ENCODE measurements at places on chromosomes 2 and 18.

DNA sequence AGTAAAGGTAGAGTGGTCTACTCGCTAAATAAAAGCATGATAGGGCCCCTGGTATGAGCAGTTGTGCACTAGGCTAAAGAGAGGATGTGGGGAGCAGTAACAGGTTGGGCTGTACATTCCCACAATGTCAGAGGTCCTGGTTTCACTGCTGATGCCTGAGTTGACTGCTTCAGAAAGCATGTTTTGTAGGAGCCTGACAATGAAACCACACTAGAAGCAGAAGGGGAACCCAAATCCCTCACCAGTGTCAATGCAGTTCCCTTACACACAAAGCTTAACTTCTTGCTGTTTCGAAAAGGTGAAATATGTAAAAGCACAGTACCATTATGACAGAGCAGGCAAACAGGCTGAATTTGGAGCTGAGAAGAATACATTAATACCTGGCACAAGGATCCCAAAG is 291.7 kb upstream of the KYNU start:
- DNase-seq = no peak

- no peak for DNase-seq
Measured at GRCh38 chr2:144343145-144343544, 176.8 kb downstream of the ZEB2 start.

GRCh38 chr2:105575499-105576025 is 169.2 kb upstream of the NCK2 start:
- DNase-seq = no peak

DNA sequence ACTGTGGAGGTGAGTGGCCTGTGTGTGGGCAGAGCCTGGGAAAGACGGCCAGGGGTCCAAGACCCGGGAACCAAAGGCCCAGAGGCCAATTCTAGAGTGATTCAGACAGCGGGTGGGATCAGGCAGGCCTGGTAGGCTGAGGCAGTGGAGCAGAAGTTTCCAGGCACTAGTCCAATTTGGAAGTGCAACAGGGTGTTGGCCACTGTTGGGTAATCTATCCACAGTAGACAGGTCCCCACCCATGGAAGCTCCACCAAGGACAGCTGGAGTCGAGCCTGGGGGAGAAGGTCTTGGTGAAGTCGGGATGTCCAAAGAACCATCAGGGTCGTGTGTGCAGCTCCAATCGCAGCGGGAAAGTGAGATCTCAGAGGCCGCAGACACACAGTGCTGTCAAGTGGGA is 125.8 kb upstream of the COPS8 start:
- DNase-seq = no peak

DNA sequence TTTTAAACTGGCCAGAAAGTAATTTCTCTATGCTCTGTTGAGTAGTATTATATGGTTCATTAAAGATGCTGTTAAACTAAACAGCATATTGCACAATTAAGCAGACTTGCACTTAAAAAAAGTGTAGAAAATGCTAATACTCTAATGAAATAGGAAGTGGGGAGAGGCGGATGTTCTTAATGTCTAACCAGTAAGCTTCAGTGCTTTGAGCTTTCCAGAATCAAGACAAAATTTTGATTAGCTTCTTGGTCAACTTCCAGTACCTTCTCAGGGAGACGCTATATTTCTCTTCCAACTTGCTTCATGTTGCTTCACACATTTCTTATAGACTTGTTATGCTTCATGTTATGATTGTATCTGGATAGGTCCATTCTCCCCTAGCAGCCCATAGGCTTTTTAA is 89.1 kb downstream of the MAP2 start:
- DNase-seq = no peak

- no peak for DNase-seq
Measured at GRCh38 chr18:10899481-10899880, 249.9 kb downstream of the PIEZO2 start.

GRCh38 chr2:108586631-108587030 is 52.4 kb downstream of the LIMS1 start:
- no peak for DNase-seq

- no peak for DNase-seq
Measured at GRCh38 chr2:135657806-135658582, 83.7 kb upstream of the UBXN4 start.

GRCh38 chr18:80033181-80034067 is 810 bp upstream of the RBFA start:
- DNase-seq = peak; percentile 14

DNA sequence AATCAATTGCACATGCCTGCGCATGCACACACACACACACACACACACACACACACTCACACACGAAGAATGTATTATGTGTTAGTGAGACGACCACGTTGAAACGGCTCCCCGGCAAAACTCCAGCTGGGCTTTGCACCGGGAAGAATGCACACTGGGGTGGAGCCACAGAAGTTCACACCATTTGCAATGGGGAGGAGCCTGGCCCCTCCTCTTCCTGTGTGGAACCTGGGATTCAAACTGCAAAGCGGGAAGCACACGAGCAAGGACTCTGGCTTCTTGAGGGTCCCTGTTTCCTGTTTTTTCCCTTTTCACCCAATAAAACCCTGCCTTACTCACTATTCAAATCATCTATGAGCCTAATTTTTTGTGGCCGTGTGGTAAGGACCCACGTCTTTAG is 304.0 kb upstream of the TMEFF2 start:
- no peak for DNase-seq

DNA sequence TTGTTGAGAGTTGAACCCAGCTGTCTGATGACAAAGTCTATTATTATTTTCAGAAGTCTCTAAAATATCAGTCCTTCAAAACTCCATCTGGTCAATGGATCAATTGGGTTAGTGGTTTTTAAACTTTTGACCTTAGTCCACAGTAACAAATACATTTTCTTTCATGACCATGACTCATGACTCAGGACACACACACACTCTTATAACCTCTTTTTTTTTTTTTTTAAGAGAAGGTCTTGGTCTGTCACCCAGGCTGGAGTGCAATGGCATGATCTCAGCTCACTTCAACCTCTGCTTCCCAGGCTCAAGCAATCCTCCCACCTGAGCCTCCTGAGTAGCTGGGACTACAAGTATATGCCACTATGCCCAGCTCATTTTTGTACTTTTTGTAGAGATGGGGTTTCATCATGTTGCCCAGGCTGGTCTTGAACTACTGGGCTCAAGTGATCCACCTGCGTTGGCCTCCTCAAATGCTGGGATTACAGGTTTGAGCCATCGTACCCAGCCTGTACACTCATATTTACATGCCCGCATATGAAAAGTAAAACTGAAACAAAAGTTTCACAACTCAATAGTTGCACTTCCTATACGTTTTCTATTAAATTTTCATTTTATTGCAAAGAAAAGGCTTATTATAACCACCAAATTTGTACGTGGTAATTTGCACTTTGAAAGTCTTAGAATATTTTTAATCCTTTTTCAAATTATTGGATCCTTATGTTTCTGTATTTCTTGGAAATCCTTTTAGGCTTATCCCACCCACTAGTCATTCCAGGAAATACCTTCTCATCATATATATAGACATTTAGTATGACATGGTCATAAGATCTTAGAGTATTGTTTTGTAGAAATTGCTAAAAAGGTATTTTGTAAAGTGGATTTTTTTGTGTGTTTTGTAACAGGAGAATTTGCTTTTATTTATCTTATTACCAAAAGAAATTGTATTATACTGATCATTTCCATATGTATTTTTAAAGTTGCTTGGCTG is 199.0 kb downstream of the LPIN1 start:
- no peak for DNase-seq

- DNase-seq = no peak
Measured at GRCh38 chr2:197306696-197307040, 3.9 kb downstream of the ANKRD44 start.

DNA sequence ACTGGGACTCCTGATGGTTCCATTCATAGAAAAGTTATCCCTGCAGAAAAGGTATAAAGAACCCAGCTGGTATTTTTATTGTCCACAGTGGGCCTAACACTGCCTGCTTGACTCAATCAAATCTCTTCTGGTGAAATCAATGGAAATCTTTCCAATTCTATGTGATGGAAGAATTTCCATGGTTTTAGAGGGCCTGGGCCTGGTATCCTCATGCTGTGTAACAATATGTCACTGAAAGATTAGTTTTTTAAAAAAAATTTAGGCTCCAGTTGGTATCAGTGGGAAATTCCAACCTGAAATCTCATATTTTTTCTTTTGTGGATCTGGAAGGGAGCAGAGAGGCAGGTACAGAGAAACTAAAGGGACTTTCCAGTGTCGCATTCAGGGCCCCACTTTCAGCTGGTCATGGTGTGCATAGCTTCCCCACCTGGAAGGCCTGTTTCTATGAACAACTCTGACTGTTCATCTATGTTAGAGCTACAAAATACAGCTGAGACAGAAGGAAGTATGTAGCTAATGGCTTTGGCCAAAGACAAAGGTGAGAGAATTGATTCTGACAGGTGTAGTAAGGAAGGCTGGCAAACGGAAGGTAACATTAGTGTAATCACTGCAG is 20.9 kb downstream of the NEB start:
- no peak for DNase-seq

DNA sequence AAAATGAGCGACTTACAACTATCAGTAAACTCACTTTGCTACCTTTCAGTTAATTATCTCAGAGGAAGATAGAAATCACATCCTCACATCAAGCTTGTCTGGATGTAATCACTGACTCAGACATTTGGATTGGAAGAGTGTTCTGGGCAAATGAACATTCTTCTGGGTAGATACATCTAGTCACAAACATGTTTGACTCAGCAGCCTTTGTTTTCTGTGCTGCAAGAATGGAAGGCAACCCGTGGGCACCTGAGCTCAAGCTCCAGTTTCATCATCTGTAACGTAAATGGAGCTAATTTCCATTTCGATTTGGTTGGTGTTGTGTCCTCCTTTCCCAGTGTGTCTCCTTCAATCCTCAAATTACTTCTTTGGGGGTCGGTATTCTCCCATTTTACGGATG is 58.5 kb downstream of the ACAA2 start:
- DNase-seq = no peak

- no peak for DNase-seq
Measured at GRCh38 chr2:78431241-78431640, 594.3 kb upstream of the REG3G start.

GRCh38 chr2:7752291-7752690 is 835.1 kb downstream of the RNF144A start:
- no peak for DNase-seq

- no peak for DNase-seq
Measured at GRCh38 chr2:130728549-130729316, at the start of gene GPR148. GPR148 (plus strand) TSS chr2:130729070; CDS start chr2:130729152, 82 bp downstream.

DNA sequence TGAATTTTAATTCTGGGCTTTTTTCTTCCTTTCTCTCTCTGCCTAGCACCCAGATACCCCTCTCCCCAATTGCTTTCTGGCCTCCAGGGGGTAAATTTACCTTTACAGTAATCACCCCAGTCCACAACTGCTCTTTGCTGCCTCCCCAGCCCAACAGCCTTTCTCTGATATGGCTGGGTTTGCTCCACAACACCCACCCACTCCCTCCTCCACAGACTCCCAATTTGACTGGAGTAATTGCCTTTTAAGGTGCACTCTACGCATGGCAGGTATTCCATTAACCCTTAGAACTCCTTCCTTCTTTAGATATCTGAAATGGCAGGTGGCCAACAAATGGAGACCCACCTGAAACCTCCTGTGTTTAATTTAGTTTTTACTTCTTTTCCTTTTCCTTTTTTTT is 3.6 kb downstream of the CELF4 start:
- no peak for DNase-seq

DNA sequence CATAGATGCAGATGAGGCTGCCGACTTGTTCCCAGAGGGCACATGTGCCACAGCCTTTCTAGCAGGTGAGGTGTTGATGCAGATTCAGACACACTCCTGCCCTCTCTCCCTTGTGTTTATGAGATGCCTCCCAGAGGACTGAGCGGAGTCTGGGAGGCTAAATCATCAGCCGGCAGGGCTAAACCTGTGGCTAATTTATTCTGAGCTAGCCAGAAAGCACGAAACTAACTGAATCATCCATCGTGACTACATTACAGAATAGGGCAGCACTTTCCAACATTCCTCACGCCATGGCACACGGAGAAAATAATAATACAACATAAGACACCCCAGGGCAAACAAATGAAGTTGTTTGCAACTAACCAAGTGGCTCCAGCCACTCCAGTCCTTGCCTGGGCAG is 101.7 kb upstream of the FZD7 start:
- DNase-seq = peak; percentile 57

GRCh38 chr2:46942143-46942526 is 26.5 kb upstream of the MCFD2 start:
- DNase-seq = no peak

DNA sequence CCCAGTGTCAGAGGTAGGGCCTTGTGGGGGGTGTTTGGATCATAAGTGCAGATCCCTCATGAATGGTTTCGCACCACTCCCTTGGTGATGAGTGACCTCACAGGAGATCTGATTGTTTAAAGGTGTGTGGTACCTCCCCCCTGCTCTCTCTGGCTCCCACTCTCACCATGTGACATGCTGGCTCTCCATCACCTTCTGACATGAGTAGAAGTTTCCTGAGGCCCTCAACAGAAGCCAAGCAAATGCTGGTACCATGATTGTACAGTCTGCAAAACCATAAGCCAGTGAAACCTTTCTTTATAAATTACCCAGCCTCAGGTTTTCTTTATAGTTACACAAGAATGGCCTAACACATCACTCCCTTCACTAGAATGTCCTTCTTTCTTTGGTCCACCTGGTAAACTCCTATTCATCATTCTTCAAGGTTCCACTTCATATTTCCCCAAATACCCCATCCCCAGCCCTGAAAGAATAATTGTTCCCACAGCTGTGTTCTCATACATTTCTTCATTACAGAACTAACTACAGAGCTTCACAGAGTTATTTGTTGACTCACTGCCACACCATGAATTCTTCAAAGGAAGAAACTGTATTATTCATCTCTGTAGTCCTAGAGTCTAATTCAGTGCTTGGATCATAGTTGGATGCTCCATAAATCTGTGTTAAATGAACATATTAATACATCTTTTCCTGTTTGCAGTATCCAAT is 81.2 kb upstream of the STK17B start:
- DNase-seq = no peak

- no peak for DNase-seq
Measured at GRCh38 chr2:109272461-109272860, 143.5 kb downstream of the SH3RF3 start.

- no peak for DNase-seq
Measured at GRCh38 chr2:152822676-152823075, 104.3 kb downstream of the ARL6IP6 start.

DNA sequence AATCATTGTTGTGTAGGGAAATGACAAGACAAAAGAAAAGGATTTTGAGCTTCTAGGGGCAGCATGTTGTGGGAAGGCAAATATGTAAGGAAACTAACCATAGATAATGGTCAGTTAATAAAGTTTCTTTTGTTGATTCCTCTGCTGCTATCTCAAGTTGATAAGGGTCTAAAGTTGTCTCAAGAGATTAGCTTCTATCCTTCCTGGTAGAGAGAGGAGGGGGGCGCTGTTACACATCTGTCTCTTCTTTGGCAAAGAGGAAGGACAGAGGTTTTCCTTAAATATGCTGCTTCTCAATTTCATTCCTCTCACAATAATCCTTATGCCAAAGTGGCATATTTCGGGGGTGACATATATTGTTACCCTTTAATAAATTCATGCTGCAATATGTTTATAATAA is 944.0 kb downstream of the DPP10 start:
- no peak for DNase-seq

All from GM04504 (cell line).